ENCODE measurements at places on chromosomes 1 and 21. TPM values are rescaled to one million over a fixed set of nuclear protein-coding genes. Genes with fewer than 3 reads are reported as not detected.
A peak's percentile ranks its signal among the peaks of the same experiment; 100 is the strongest.

The ZNF644 gene
- total RNA-seq: 47.1 TPM

The TRIM45 gene
- 7.5 TPM for total RNA-seq

The PADI3 gene
- total RNA-seq: not detected

The DNM3 gene
- 2.9 TPM for total RNA-seq

The PDZK1IP1 gene
- total RNA-seq: 54.2 TPM

The BCAR3 gene
- 7.9 TPM for total RNA-seq

The BTG2 gene
- 160 TPM for total RNA-seq

The KIF14 gene
- not detected for total RNA-seq

The TEDDM1 gene
- total RNA-seq: not detected

The GABRD gene
- total RNA-seq: not detected

The PAPPA2 gene
- total RNA-seq: 5.4 TPM

The GUCA2A gene
- not detected for total RNA-seq

The VANGL2 gene
- total RNA-seq: 7.8 TPM

The FLVCR1 gene
- 4.6 TPM for total RNA-seq

The OSCP1 gene
- total RNA-seq: 3.9 TPM

GRCh38 chr1:30171537-30172298, 551.7 kb downstream of the MATN1 start:
- no peak for DNase-seq

DNA sequence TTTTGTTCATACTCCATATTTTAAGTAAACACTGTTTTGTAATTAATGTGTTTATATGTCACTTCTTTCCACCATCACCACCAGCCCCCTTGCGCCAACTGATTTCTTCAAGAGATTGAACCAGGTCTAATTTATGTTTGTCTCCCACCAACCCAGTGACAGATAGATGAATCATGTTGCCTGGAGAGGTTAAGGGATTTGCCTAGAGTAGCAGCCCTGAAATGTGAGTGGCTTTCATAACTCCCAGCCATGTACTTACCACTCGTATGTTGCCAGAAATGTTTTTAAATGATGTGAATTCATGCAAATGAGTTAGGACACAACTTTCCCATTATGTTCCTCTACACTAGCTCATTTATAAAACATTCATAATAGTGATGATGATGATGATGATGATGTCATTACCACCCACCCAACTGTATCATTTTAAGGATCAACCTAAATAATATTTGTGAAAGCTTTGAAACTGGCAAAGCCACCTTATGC, 86.9 kb downstream of the LRRC8D start:
- DNase-seq: no peak

- DNase-seq: peak; percentile 78
Observed at GRCh38 chr1:119711804-119712341, at the start of gene PHGDH. PHGDH (plus strand) TSS chr1:119711934; CDS start chr1:119712023, 89 bp downstream.

- no peak for DNase-seq
Observed at GRCh38 chr1:172452536-172453152, 8.8 kb upstream of the PIGC start.

- peak; percentile 65 for DNase-seq
Observed at GRCh38 chr21:44792702-44793591, 8.7 kb downstream of the UBE2G2 start.

GRCh38 chr1:172980971-172981370, 69.8 kb downstream of the TNFSF18 start:
- no peak for DNase-seq

DNA sequence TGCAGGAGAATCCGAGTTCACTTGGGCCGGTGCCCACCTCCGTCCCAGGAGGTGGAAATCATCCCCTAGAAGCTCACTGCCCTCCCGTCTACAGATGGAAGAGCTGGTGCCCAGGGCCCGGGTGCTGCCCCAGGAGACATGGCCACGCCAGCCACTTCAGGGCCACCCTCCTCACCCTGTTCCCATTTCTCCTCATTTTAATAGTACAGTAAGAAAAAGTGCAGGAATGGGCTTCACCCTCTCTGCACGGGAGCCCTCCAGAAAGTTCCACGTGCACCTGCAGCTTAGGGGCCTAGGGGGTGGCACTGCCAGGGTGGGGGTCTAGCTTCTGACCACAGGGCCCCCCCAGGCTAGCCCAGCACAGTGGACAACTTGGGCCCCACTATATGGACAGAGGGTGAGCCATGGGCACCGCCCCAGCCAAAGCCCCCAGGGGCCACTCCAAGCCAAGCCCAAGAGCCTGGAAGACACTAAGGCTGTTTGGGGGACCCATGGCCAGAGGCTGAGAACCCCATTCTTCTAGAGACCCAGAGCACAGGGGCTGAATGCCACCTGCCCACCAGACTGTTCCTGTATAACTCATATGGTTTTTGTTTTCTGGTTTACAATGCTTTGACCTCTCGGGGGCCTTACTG, 3.4 kb upstream of the FTCD start:
- peak; percentile 3 for DNase-seq

GRCh38 chr1:229538945-229539344, 19.6 kb downstream of the ABCB10 start:
- DNase-seq: no peak

GRCh38 chr1:1081311-1082238, 7.5 kb upstream of the RNF223 start:
- no peak for DNase-seq

DNA sequence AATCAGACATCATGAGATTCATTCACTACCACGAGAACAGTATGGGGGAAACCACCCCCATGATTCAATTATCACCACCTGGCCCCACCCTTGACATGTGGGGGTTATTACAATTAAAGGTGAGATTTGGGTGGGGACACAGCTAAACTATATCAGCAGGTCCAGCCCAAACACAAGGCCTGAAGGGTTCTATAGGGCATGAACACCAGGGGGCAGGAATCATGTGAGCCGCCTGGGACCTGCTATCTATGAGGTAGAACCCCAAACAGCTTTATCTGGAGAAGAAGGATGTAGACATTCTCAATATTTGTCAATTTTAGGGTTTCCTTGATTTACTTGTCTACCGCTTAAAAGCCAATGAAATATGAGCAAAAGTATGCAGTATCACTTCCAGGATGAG, 294.9 kb upstream of the DEPDC1 start:
- no peak for DNase-seq

DNA sequence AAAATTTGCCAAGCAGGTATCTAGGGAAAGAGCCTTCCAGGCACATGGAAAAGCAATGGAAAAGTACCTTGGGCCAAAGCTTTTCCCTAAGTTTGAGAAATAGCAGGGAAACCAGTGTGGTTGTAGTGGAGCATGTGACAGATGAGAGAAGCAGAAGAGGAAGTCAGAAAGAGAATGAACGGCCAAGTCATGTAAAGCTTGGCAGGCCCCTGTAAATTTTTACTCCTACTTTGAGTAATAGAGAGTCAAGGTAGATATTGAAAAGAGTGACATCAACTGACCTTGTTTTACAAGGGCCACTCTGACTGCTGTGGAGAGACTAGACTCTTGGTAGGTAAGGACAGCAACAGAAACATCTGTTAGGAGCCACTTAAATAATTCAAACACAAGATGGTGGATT, 180.9 kb upstream of the PRMT6 start:
- no peak for DNase-seq

- DNase-seq: peak; percentile 62
Observed at GRCh38 chr1:245997471-245998258, 509.4 kb downstream of the SMYD3 start.

- DNase-seq: peak; percentile 87
Observed at GRCh38 chr1:58968360-58968952, 184.6 kb upstream of the JUN start.

GRCh38 chr1:74591949-74592348, 79.5 kb upstream of the LRRC53 start:
- no peak for DNase-seq

GRCh38 chr1:24107462-24108138, 4.3 kb downstream of the MYOM3 start:
- DNase-seq: no peak

All from body of pancreas (tissue), 4 donors.